A549 (cell line): ENCODE measurements at places on chromosomes 4 and X. TPM values are rescaled to one million over a fixed set of nuclear protein-coding genes. Genes with fewer than 3 reads are reported as not detected.
A peak's percentile ranks its signal among the peaks of the same experiment; 100 is the strongest.

DNA sequence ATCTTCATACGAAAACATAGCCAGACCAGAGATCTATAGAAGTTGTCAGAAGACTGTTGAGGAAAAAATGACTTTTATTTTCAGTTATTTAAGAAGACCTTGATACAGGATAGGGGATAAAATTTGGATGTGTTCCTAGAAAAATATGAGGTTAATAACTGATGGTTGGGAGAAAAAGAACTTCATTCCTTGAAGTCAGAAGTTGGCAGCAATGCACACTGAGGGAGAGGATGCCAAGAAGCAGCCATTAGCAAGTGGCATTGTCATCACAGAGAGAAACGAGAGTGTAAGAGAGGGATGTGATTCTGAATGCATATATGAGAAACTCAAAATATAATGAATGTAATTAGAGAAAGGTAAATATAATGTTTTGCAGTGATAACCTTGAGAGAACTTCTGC lies 382.1 kb upstream of the EPHA5 start:
- DNase-seq, result no peak

DNA sequence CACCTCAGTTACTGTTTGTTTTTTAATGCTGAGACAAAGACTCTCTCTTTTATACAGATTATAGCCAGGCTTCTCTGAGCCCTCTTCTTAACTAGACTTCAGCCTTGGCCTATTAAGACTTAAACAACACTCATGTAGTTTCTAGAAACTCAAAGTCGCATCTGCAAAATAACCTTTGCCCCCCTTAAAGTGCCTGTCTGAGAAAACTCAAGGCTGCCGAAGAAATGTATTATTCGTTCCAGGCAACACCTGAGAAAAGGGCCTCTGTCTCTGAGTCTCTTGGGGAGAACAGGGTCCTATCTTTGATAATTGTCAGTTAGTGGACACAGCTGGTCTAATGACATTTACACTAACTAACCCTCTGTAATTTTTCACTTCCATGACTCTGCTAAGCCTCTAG lies 60.8 kb upstream of the HPGD start:
- DNase-seq, result no peak

DNA sequence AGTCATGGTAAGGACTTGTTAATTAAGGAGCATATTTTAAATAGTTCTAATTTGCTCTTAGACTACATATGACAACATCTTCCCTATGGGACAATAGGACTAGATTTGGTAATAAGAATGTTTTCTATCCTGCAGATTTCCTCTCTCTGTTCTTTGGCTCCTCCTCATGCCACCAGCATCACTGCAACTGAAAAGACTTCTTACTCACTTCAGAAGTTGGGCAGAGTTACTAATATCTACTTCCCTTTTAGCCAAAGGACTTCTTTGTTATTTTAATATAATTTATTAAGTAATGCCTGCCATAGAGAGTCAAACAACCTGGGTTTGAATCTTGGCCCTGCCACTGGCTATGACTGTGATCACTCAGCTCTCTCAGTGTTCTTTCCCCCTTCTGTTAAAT lies 16.4 kb downstream of the MMAA start:
- no peak for DNase-seq

DNA sequence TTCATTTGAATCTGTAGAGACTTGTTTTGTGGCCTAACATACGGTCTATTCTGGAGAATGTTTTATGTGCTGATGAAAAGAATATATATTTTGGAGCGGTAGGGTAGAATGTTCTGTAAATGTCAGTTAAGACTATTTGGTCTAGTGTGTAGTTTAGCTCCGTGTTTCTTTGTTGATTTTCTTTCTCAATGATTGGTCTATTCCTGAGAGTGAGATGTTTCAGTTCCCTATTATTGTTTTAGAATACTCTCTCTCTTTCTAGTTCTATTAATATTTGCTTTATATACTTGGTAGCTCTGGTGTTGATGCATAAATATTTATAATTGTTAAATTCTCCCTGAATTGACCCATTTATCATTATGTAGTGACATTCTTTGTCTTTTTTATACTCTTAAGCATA lies 236.5 kb downstream of the GLUD2 start:
- no peak for DNase-seq

DNA sequence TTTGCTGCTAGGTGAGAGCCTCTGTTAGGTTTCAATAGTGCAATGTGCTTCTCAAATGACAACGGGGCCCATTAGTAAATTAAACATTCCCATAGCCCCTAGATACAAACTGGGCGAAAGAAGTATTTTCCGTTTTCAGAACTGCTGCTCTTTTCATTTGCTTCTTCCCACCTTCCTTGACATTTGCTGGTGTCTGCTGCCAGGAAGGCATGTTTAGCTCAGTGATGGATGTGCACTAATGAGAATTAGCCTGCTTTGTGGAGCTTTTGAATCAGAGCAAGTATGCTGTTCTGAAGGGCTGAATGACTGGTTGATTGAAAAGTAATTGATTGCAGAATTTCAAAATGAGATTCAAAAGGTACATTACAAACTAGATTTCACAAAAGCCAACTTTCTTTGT lies 57.0 kb downstream of the SHROOM3 start:
- DNase-seq, result no peak

GRCh38 chr4:140061659-140062289 lies 92.2 kb downstream of the MAML3 start:
- no peak for DNase-seq

DNA sequence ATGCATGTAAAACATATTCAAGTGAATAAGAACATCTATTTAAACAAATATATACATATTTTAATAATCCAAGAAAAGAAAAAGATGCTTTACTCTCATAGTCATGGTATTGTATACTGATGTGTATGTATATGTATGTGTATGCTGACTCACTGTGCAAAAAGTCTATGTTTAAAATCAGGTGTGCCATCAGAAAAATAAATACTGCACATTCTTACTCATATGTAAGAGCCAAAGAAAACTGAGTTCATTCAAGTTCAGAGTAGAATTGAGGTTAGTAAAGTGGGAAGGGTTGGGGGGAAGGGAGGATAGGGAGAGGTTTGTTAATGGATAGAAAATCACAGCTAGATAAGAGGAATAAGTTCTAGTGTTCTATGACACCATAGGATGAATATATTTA lies 403.9 kb upstream of the SMIM31 start:
- DNase-seq, result no peak

- no peak for DNase-seq
These were observed 484.5 kb downstream of the IL15 start for GRCh38 chr4:142120921-142121320.

DNA sequence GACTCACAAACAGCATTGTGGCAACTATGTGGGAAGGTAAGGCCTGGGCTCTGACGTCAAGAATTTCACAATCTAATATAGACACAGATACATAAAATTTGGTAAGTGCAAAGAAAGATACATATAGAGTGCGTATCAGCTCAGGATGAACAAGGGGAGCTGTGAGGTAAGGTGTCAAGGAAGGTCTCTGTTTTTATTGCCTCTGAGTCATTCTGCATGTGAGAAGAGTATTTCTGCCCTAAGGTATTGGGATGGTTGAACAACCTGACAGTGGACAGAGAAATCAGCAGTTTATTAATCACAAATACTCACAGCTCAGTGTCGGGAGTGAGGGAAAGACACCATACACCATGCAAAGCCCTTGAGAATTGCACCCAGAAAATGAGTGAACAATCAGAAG lies 89.8 kb downstream of the COMMD8 start:
- no peak for DNase-seq

- no peak for DNase-seq
These were observed 38.9 kb downstream of the KIT start for GRCh38 chr4:54696649-54697048.

GRCh38 chr4:106395582-106395981 lies 27.0 kb upstream of the GIMD1 start:
- no peak for DNase-seq

GRCh38 chr4:48967631-48968030 lies 18.4 kb upstream of the CWH43 start:
- no peak for DNase-seq

DNA sequence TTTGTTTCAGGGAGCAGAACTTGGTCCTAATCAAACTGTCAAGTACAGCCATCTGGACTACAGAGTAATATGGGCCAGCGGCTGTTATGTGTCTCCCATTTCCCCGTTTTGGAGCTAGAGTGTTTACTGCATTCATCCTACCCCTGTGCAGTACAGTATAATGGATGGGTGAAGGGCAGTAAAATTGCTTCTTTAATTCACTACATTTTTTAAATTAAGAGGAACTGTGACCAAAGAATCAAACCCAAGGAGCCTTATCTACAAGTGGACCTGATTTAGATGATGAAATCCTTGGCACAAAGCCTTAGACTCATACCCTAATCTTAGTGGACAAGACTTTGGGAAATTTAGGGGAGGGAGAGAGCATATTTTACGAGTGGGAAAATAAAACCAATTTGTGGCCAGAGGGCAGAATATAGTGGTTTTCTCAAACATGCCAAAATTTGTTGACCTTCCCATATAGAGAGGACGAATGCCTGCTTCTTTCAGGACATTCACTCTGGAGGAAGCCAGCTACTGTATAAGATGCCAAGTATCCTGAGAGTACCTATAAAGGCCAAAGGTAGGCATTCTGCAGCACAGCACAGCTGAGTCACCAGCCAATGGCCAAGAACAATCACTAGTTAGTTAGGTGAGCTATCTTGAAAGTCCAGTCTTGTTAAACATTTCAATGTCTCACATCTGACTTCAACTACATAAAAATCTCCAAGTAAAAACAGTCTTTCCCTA lies 253.8 kb upstream of the KCNIP4 start:
- DNase-seq, result no peak

- no peak for DNase-seq
These were observed 822 bp downstream of the ZNF275 start for GRCh38 chrX:153334654-153335295.

DNA sequence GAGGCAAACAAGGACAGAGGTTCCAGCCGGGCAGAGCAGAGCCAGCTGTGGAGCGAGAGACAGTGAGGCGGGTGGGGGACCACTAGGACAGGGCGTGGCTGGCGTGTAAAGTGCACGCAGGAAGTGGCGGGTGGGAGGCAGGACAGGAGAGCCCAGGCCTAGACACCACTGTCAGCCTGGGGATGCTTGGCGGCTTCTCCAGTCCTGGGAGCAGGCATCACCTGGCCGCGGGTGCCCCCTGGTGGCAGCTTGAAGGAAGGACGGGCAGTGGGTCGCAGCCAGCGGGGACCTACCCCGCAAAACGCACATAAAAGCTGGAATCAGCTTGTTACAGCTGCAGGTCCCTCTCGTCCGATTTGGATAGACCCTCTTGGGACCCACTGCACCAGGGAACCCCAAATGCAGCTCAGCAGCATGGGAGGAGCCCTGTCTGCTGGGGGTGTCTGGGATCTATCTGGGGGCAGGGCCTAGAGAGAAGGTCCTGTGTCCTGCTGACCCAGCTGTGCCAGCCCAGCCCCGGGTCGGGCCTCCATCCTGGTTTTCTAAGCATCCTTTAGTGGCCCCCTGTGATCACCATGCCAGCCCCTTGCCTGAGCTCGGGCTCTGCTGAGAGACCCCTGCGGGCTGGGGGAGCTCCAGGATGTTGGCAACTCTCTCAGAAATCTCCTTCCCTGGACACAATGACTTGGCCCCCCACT lies 57.7 kb downstream of the WFS1 start:
- DNase-seq, result peak; percentile 65

GRCh38 chr4:139278912-139279759 lies 889 bp downstream of the MGARP start:
- DNase-seq, result no peak

DNA sequence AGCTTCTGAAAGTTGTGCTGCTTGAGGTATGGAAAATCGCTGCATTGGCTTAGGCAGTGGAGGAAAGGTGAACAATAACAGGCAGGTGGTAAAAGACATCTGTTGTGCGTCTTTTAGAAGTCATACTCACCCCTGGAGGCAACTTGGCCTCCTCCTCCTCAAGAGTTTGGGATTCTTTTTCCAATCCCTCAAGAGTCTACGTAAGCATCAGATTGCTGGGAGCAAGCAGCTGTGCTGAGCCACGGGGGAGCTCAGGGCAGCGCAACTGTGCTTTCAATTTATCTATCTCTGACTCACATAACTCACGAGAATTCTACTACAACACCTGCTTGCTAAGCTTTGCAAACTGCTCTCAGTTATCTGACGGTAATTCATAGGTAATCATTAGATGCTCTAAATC lies 6.4 kb upstream of the RBMX2 start:
- DNase-seq, result no peak

DNA sequence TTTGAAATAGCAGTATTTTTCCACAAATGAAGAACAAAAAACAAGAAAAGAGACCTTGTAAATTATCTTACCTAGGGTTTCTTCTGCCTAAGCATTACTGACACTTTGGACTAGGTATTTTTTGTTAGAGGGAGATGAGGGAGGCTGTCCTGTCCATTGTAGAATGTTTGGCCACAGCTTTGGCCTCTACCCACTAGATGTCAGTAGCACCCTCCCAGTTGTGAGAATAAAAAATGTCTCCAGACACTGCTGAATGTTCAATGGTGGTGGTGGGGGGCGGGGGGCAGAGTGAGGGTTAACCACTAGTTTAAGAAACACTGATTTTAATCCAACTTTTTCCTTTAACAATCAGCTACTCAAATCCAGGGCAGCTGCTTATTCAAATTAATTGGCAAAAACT lies 25.8 kb downstream of the OTUD4 start:
- peak; percentile 25 for DNase-seq

GRCh38 chr4:53186714-53187358 lies 179.0 kb downstream of the SCFD2 start:
- no peak for DNase-seq

GRCh38 chr4:82833696-82834313 lies 35.2 kb upstream of the SCD5 start:
- no peak for DNase-seq

The CSAG3 gene
- not detected in 3 replicates for polyA plus RNA-seq

The MAGED4B gene
- 2.3 to 14.8 TPM (median 11.6 TPM) in 3 replicates for polyA plus RNA-seq

The EDNRA gene
- 0.09 to 0.17 TPM (median 0.16 TPM) in 3 replicates for polyA plus RNA-seq

The SULT1B1 gene
- polyA plus RNA-seq, result 0.01 TPM in 2 of 3 replicates, not detected in the other

The H2BW2 gene
- not detected in 3 replicates for polyA plus RNA-seq

The RBM46 gene
- polyA plus RNA-seq, result not detected in 3 replicates

The GPR82 gene
- not detected in 3 replicates for polyA plus RNA-seq

The VEGFD gene
- polyA plus RNA-seq, result 0.57 to 0.66 TPM (median 0.62 TPM) in 3 replicates

The FRG2 gene
- not detected in 3 replicates for polyA plus RNA-seq
